ENCODE measurements at places on chromosomes 7 and 10.

- DNase-seq, result no peak
- no peak overlapping the region for H3K4me3 ChIP-seq
- H3K27ac ChIP-seq, result no peak overlapping the region
- H3K27me3 ChIP-seq, result no peaks in the 10 kb centered on the region
- no peaks in the 10 kb centered on the region for H3K4me1 ChIP-seq
These were observed 34.0 kb downstream of the ZDHHC6 start for GRCh38 chr10:112412696-112413095.

GRCh38 chr10:118148247-118148646 lies 101.5 kb upstream of the RAB11FIP2 start:
- no peaks in the 10 kb centered on the region for H3K27me3 ChIP-seq
- DNase-seq, result no peak
- H3K4me3 ChIP-seq, result no peak overlapping the region
- H3K27ac ChIP-seq, result no peak overlapping the region

GRCh38 chr7:105019269-105019668 lies 5.3 kb downstream of the KMT2E start:
- no peak overlapping the region for H3K4me3 ChIP-seq
- H3K36me3 ChIP-seq, result no peaks in the 10 kb centered on the region
- H3K27ac ChIP-seq, result peak overlapping the region; percentile 48

GRCh38 chr10:70816220-70816894 lies 609 bp downstream of the SGPL1 start:
- peak overlapping the region; percentile 83 for H3K4me3 ChIP-seq
- H3K4me1 ChIP-seq, result peaks cover 20% of the 10 kb centered on the region
- no peaks in the 10 kb centered on the region for H3K27me3 ChIP-seq
- DNase-seq, result no peak
